Cerebellum (tissue), 4 donors: ENCODE measurements at places on chromosomes 1 and 21. TPM values are rescaled to one million over a fixed set of nuclear protein-coding genes. Genes with fewer than 3 reads are reported as not detected.

- DNase-seq: no peak
Measured at GRCh38 chr1:97489834-97490233, 431.0 kb downstream of the DPYD start.

- DNase-seq: no peak
Measured at GRCh38 chr1:26023826-26024225, 2.3 kb downstream of the EXTL1 start.

GRCh38 chr1:117599286-117600221 is 6.3 kb upstream of the TENT5C start:
- DNase-seq: no peak

- no peak for DNase-seq
Measured at GRCh38 chr1:177865807-177866206, 104.1 kb downstream of the SEC16B start.

- no peak for DNase-seq
Measured at GRCh38 chr1:77938651-77939050, 40.2 kb downstream of the FUBP1 start.

- DNase-seq: no peak
Measured at GRCh38 chr1:204296431-204296988, 63.2 kb downstream of the PLEKHA6 start.

- DNase-seq: no peak
Measured at GRCh38 chr1:24850328-24850920, 79.7 kb downstream of the RUNX3 start.

- no peak for DNase-seq
Measured at GRCh38 chr1:57986432-57986831, 560.1 kb downstream of the OMA1 start.

The GSTM2 gene
- 23.3 TPM for total RNA-seq

The CITED4 gene
- total RNA-seq: 2.0 TPM
